Occipital lobe (tissue), 3 donors: ENCODE measurements at places on chromosomes 5 and 9. TPM values are rescaled to one million over a fixed set of nuclear protein-coding genes. Genes with fewer than 3 reads are reported as not detected.

ADAMTS2 gene
- 0.78 TPM for total RNA-seq

SGCD gene
- 7.5 TPM for total RNA-seq

PCDHA5 gene
- 13.1 TPM for total RNA-seq

ARHGEF37 gene
- total RNA-seq = 1.4 TPM

LCN10 gene
- total RNA-seq = not detected

C9orf153 gene
- 0.62 TPM for total RNA-seq

GRM6 gene
- 0.16 TPM for total RNA-seq

SHROOM1 gene
- 0.47 TPM for total RNA-seq

BASP1 gene
- 359 TPM for total RNA-seq

DNAI1 gene
- total RNA-seq = 0.78 TPM

ABITRAM gene
- 8.9 TPM for total RNA-seq

TMC1 gene
- 0.78 TPM for total RNA-seq

EEIG1 gene
- total RNA-seq = 2.7 TPM

CFAP90 gene
- 2.2 TPM for total RNA-seq

AQP7 gene
- total RNA-seq = not detected

PALM2AKAP2 gene
- total RNA-seq = 5.0 TPM

GPR150 gene
- total RNA-seq = not detected

CYSTM1 gene
- 3.9 TPM for total RNA-seq

PAXX gene
- total RNA-seq = 13.6 TPM

GLDC gene
- 10.0 TPM for total RNA-seq

CSF1R gene
- 8.3 TPM for total RNA-seq

CTXN3 gene
- total RNA-seq = 1.1 TPM

LRRTM2 gene
- 104 TPM for total RNA-seq

IRGM gene
- not detected for total RNA-seq

GPX3 gene
- 12.3 TPM for total RNA-seq

NUDCD2 gene
- 25.1 TPM for total RNA-seq

IFNA13 gene
- total RNA-seq = not detected

SMARCA2 gene
- 157 TPM for total RNA-seq

WDR70 gene
- 49.6 TPM for total RNA-seq

FOXD4L5 gene
- total RNA-seq = 0.47 TPM

SHC3 gene
- total RNA-seq = 51.5 TPM

GIN1 gene
- 19.3 TPM for total RNA-seq

SLC24A2 gene
- total RNA-seq = 10.8 TPM

EQTN gene
- total RNA-seq = 1.6 TPM

SLC6A18 gene
- not detected for total RNA-seq

UNC13B gene
- total RNA-seq = 12.3 TPM

CMBL gene
- total RNA-seq = 3.9 TPM

SPEF2 gene
- total RNA-seq = 9.0 TPM

SH3TC2 gene
- total RNA-seq = 1.6 TPM

HAVCR2 gene
- 7.0 TPM for total RNA-seq

DHX29 gene
- total RNA-seq = 61.8 TPM

OXCT1 gene
- total RNA-seq = 63.0 TPM

FANCC gene
- 12.3 TPM for total RNA-seq

NCBP1 gene
- 64.3 TPM for total RNA-seq

C9 gene
- not detected for total RNA-seq

PCDH1 gene
- 27.0 TPM for total RNA-seq

PDE6A gene
- total RNA-seq = not detected

ABO gene
- under 0.01 TPM for total RNA-seq

DMRT1 gene
- 0.62 TPM for total RNA-seq

C9orf50 gene
- total RNA-seq = not detected

SMIM33 gene
- total RNA-seq = not detected

APC gene
- total RNA-seq = 423 TPM
